NAMALWA (cell line): ENCODE measurements at places on chromosomes 4 and X.

DNA sequence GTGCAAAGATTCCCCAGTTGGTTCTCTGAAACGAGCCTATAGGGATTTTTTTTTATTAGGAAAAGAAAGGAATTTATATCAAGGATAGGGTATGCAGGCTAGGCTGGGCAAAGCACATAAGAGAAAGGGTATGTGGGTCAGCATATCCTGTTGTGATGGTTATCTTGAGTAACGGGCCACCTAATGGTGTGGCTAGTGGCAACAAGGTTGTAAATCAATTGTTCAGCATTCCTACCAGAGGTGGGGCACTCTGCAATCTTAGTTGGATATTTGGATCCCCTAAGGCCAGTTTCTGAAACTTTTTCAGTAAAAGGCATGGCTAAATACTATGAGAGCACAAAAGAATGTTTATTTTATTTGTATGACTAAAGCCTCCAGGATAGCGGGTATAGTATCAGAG lies 42.7 kb downstream of the DCAF12L1 start:
- DNase-seq = no peak

DNA sequence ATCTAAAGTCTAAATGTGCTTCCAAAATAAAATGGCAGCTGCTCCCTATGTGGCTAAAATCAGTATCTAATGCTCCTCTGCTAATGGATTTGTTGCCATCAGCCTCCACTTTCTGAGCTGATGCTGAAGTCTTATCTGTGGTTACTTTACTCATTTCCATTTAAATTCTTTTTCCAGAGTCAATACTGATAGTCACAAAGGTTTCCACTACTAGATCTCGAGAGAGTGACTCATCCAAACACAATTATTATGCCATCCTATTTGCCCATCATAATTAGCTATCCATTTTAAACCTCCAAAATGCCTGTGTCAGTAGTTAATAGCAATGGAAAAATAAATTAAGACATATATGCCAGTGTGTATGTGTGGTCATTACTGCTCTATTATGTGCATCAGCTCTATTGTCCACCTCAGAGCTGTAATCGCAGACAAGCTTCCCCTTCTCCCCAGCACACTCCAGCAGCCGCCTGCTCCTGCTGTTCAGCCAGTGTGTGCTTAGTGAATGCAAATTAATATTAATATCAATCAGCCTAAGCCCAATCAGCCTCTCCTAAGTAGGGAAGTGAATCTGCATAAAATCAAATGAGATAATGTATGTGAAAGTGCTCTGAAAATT lies 199.8 kb upstream of the ZIC3 start:
- no peak for DNase-seq

DNA sequence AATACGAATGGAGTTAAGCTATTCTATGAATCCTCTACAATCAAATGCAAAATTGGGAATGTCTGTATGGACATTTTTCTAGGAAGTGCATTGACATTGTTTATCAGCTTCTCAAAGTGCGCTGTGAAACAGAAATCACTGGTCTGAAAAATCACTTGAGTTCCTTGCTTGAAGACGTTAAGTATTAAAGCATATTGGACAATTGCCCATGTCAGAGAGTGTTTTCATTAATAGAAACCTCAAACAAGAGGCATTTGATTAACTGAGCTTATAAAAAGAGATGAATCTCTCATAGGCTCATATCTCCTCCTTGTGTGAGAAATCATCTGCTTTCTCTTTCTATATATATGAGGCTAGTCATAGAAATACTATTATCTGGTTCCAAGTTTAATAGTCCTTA lies 692.1 kb upstream of the POU3F4 start:
- DNase-seq = no peak

GRCh38 chr4:137685357-137685756 lies 153.1 kb upstream of the PCDH18 start:
- no peak for DNase-seq

DNA sequence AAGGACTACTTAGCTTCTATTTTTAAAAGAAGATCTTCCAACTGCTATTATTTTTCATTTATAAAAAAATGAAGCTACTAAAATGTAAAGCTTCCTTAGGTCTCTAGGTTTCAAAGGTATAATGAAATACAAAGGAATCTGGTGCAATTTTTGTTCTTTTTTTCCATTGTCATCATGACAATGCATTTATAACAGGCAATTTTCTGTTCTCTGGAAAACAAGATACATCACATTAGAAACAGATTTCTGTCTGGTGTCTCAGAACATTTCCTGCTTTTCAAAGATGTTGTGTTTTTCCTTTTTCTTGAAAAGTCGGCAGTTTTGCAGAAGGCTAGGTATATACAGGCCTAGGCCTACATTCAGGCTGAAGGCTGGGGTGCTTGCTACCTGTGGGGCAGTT lies 63.6 kb upstream of the ATP8A1 start:
- no peak for DNase-seq

DNA sequence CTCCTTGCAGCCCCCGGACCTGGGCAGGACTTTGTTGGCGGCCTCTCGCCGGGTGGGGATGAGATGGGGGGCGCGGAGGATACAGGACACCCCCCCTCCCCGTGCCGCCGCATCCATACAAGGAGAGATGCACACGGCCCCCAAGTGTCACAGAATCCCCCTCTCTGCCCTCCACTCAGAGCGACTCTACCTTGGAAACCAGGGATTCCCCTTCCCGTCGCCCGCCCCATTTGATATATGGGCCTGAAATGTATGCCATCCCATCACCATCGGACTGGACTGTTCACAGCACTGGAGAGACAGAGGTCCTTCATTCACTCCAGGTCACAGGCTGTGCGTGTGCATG lies 426 bp downstream of the PORCN start:
- DNase-seq = peak; percentile 13

DNA sequence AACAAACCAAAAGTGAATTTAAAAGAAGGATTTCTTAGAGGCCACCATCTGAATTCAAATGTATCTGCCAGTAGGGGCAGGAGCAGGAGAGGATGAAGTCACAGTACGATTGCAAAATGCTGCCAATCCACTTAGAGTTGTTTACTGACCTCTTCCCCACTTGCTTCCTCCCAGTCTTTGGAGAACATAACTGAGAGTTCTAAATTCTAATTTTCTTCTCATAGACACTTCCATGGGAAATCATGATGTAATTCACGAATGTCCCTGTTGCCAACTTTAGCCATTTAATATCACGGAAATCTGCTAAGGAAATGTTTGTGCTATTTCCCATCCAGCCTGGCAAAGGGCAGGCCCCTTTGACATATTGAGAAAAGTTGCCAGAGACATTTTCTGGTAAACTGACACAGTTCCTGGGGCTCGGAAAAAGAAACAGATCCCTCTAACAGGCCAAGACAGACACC lies 33.6 kb upstream of the NOCT start:
- no peak for DNase-seq

DNA sequence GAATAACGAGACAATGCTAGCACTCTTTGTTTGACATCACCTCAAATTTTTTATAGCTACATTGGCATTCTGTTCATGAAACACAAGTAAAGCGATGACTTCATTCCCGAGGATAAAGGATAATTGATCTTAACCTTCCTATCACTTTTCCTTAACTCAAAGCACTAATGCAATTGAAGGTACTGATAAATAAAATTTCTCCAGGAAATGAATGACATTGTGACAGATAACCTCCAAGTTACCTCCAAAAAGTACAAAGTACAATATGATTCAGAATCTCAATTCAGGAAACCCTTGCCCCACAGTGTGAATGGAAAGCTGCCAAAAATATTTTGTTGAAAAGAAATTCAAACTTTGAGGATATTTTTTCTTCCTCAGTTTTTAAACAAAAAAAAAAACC lies 1.8 kb downstream of the PRSS12 start:
- DNase-seq = no peak

GRCh38 chr4:25927361-25928195 lies 13.6 kb downstream of the SMIM20 start:
- no peak for DNase-seq

DNA sequence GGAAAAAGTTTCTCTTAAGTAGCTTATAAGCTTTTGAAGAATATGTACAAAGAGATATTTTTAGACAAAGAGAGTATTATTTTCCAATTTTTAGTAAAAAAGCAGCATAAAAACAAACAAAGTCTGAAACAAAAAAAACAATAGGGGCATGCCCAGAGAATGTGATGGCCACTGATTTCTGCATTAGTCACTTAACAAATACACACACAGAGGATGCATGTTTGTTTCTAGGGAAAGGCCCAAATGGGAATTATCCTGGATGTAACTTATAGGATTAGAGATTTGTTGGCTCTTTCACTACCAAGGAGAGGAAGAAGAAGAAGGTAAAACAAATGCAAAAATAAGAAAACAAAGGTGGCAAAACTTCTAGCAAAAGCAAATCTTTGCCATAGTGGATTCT lies 95.9 kb upstream of the SCOC start:
- no peak for DNase-seq

GRCh38 chrX:130393451-130394074 lies 8.1 kb upstream of the GPR119 start:
- peak; percentile 16 for DNase-seq

DNA sequence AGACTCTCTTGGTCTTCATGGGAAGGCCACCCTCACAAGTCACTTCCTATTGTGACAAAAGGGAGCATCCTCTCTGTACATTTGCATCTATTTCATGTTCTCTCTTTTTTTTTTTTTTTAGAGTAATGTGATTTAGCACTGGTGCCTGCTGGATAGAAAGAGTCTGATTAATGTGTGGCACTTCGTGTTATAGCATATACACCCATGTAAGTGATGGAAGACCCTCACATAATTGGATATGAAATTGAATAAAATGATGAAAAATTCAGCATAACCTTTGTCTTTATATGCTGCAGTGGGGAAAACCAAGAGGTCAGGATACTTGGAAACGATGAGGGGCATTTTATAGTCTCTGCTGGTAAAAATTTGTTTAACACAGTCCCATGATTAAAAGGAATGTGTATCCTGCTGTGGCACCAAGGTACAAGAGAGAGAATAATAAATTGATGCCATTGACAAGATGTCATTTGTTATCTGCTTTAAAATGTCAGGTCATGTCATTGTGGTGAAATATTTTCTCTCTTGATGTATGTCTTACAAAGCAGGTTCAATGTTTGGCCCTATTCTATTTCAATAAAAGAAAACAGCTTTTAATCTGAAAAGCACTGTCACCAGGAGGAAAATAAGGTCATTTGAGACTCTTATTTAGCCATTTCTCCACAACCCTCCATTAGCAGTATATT lies 1115.4 kb downstream of the STPG2 start:
- DNase-seq = no peak

GRCh38 chr4:45147866-45148265 lies 421.5 kb upstream of the GNPDA2 start:
- no peak for DNase-seq

- DNase-seq = no peak
Measured at GRCh38 chrX:44876086-44876485, 3.1 kb downstream of the KDM6A start.

DNA sequence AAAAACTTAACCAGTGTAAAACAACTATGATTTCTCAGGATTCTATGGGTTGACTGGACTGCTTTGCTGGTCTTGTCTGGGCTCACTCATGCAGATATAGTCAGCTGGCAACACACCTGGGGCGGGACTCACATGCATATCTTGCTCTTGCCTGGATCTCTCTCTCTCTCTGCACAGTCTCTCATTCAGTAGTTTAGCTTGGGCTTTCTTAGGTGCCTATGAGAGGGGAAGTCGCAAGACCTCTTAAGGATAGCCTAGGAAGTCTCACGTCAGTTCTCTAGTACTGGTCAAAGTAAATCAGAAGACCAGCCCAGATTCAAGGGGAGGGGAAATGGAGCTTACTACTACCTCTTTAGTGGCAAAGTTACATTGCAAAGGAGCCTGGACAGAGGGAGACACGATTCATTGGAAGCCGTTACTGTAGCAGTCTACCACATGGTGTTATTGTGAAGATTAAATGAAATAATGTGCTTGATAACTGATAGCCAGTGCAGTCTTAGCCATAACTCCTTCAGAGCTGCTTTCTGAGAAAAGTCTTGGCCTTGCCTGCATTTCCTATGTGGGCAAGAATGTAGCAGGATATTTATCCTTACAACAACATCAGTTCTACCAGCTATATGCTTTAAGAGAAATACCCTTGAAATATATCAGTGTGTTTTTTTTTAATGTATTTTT lies 2.1 kb downstream of the COPS4 start:
- DNase-seq = peak; percentile 42

DNA sequence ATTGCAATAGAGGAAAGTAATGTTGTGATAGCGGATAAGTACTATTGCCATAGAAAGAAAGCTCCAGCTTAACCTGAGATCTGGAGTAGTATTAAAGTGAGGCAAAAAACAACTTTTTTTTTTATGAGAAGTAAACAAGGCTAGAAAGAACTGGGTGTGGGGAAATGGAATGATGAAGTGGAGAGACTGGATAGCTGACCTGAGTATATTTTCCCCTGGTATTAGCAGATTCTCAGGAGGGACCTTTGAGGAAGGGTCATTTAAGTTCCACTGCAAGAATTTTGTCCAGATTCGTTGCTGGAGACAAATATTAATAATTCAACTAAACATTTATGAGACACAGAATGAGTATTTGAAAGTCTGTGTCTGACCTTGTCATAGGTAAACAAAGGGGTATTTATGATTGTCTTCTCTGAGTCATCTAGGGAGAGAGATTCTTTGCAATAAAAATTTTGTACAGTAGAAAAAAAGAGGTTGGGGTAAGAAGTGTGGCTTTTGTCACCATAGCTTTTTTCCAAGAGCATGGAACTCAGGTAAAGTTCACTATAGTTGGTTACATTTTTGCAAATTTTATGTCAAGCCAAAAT lies 2095.9 kb downstream of the ARAP2 start:
- no peak for DNase-seq

DNA sequence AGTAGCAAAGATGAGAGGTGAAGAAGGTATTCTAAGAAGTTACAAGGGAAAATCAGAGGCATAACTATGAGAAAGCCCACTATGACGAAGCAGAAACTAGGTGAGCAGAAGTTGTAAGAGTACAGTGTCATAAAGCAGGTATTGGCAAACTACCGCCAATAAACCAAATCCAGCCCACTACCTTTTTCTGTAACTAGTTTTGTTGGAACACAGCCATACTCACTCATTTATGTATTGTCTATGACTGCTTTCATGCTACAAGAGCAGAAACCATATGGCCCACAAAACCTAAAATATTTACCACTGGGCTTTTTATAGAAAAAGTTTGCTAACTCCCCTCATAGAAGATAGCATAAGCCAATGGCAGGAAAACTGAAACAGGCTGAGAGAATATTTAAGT lies 31.8 kb upstream of the ZCCHC13 start:
- DNase-seq = no peak

- DNase-seq = no peak
Measured at GRCh38 chrX:80765220-80765625, 44.5 kb downstream of the BRWD3 start.
